ENCODE measurements at places on chromosomes 7 and 10.

DNA sequence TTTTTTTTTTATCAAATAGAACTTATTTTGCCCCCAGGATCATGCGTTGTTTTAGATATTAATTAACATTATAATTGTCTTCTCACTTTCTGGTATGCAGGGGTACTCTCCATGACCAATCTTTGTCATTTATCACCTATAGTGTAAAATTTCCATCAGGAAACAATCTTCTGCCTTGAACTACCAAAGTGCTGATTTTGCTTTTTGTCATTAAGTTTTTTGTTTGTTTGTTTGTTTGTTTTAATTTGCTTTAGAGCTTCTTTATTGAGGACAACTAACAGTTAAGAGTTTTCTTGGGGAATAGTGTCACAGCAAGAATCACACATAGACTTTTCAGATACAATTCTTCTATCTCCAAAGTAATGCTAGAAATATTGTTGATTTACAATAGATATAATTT lies 171.2 kb upstream of the PRPS1L1 start:
- DNase-seq, result no peak

DNA sequence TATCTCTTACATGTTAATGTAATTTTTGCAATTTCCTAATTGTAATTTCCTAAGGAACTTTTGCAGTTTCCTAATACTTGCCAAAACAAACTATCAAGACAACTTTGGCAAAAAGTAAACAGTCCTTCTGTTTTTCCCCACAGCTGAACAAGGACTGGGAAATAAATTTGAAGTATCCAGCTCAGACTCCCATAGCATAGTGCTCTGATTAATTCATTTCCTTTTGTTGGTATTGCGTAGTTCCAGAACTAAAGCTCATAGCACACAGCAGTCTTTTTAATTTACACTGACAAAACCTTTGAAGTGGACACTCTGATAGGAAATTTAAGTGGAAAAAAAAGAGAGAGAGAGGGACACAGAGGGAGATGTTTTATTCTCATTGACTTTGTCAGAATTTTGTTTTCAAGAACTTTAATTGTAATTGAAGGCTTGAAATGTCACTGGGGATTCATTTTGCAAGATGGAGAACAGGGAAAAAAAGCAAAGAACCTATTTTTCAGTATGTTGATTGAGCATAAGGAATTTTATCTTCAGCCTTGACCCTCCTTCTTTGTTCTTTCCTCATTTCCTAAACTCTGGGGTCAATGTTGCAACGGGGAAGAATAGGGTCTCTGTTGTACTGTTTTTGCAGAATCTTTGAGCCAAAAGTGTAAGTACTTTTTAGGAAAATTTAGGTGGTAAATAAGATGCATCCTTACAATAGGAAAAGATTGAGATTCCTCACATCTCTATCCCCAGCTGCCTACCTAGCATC lies 232.2 kb upstream of the NPSR1 start:
- DNase-seq, result no peak

GRCh38 chr10:104472505-104472904 lies 118.9 kb downstream of the CFAP58 start:
- DNase-seq, result no peak

GRCh38 chr7:11228515-11228914 lies 254.8 kb downstream of the PHF14 start:
- no peak for DNase-seq

DNA sequence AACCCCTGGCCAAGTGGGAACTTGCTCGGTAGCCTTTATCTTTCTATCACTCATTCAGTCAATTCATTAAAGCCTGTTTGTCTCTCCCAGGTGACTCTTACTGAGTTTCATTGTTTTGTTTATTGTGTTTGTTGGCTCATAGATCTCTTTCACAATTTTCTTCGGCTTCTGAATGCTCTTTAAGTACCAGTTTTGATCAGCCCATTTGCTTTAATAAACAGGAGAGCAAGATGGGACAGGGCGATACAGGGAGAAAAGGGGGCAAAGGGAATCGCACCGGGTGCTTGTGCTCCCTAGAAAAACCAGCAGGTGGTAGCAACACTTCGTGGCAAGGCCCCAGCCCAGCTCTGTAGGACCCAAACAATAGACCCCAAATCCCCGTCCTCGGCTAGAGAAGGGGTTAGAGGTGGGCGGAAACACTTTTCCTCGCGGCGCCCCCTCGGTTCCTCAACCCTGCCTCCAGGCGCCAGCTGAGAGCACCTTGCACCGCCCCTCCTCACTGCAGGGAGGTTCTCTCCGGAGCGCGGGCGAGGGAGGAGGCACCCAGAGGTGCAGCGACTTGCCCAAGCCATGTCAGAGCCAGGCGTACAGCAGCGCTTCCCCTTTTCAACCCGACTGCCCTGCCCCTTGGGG lies 1.0 kb upstream of the EPHB6 start:
- peak; percentile 70 for DNase-seq

DNA sequence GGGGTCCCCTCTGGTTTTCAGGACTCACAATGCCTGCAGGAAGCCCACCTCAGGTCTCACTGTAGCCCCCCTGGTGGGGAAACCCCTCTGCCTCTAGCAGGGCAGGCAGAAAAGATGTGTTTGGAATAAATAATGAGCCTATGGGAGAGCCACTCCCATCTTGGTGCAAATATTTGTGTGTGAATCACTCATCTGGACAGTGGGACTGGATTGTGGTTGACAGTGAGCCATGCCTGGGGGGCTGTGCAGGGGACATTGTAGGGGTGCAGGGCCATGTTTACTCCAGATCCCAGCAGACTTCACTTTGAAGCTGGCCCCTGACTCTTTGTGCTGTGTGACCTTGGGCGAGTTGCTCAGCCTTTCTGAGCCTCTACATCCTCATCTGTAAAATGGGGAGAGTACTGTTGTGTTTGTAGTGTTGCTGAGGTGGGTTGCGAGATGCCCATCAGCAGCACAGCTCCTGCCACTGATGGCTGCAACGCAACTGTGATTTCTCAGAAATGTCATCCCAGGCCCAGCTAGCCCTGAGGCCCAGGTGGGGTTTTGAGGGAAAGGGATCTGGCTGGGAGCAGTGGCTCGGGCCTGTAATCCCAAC lies 20.7 kb downstream of the GTF2IRD1 start:
- no peak for DNase-seq

GRCh38 chr7:79090543-79090942 lies 362.9 kb downstream of the MAGI2 start:
- DNase-seq, result no peak

GRCh38 chr10:35270100-35270499 lies 66.2 kb upstream of the CCNY start:
- no peak for DNase-seq

GRCh38 chr7:45574669-45575500 lies 717 bp downstream of the ADCY1 start:
- peak; percentile 53 for DNase-seq

- DNase-seq, result no peak
Measured at GRCh38 chr10:93854975-93855374, 38.8 kb upstream of the SLC35G1 start.

DNA sequence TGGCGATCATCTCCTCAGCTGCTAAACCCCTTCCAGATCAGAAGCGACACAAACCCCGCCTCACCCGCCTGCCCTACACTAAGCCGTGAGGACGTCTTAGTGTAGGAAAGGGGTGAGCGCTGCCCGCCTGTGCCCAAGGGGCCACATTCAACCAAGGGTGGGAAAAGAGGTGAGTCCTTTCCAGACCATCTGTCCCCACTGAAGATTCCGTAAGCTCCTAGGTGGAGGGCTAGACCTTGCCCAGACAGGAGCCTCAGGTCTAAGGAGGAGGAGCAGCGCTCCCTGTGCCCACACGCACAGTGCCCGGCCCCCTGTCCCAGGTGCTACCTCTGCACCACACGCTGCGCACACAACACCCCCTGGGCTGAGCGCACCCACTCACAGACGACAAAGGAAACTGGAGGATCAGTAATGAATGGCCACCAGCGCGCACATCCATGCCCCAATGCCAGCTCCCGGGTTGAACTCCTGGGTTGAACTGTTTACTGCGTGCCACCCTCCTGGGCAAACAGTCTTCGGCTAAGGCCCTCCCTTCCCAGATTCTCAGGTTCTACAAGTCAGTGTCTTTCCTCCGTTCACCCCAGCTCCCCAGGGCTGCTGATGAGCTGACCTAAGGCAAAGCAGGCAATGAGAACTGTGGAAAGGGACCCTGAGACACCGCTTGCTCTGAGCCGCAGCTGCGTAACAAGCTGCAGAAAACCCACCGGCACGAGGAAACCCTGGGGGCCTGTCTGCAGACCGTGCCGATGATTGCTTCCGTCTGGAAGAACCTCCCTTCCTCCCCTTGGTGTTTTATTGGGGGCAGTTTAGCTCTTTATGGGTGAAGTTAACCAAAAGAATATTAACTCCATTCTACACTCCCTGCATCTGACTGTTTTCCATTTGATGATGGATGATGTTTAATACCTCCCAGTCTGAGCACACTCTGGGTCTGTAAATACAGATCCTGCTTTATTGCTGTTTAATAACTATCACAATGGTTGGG lies 185.9 kb downstream of the MAD1L1 start:
- no peak for DNase-seq

DNA sequence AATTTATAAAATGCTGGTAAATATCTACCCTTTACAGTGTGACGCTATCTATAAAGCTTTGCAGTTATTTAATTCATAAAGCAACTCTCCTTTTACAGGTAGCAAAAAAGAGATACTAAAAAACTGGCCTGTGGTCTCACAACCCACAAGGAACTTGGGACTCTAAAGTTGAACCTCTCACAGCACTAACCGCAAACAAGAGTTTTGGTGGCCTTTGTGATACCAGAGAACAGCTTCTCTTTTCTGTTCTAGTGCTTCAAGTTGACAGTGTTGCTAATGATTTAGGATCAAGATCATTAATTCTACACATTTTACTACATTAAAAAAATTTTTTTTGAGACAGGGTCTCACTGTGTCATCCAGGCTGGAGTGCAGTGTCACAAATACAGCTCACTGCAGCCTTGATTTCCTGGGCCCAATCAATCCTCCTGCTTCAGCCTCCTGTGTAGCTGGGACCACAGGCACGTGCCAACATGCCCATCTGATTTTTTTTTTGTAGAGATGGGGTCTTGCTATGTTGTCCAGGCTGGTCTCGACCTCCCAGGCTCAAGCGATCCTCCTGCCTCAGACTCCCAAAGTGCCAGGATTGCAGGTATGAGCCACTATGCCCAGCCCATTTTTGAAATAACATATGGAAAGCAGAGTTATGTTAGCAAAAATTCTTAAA lies 56.0 kb upstream of the ST8SIA6 start:
- DNase-seq, result no peak

GRCh38 chr10:114352653-114353298 lies 51.5 kb downstream of the AFAP1L2 start:
- DNase-seq, result no peak

GRCh38 chr10:49179699-49180443 lies 8.3 kb downstream of the TMEM273 start:
- no peak for DNase-seq

DNA sequence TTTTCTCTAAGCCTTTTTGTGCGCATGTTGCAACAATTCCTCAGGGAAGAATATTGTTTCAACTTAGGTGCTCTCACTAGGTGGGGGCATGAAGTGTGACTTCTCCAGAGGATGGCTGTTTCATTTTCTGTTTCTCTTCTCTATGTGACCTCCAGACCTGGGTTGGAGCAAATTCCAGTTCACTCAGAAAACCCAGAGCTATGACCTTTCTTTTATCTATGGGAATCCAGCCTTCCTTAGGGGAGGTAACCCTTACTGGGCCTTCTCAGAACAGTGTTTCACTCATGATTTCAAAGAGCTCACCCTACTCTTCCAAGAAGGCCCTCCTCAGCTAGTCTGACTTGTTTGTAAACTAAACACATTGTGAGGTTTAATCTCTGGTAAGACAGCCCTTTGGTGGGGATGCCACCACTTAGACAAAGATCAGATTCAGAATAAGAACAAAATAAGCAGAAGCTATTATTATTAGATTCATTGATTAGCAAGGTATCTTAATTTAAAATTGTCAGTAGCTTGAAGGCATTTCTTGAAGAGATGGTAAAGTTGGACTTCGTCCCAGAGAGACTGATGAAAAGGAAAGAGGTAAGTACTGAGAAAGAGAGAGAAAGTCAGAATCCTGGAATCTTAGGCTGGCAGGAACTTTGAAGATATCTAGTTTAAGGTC lies 16.6 kb upstream of the TAS2R60 start:
- DNase-seq, result no peak

GRCh38 chr7:129917934-129918333 lies 34.8 kb downstream of the UBE2H start:
- no peak for DNase-seq

DNA sequence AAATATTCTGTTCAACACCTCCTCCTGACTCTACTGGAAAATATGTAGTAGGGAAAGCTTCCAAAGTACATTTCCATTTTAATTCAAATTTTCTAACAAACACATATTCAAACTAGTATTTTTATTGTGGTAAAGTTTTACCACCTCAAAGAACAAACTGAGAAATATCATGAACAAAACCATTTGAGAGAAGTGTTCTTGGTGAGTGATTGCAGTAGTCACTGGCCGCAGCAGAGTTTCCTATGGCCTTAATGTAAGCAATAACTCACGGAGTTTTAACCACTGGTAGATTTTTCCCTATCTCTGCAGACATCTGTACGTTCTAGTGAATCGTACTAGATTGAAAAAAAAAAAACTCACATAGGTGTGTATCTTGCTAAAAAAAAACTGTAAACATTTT lies 487.0 kb upstream of the FZD8 start:
- DNase-seq, result no peak

DNA sequence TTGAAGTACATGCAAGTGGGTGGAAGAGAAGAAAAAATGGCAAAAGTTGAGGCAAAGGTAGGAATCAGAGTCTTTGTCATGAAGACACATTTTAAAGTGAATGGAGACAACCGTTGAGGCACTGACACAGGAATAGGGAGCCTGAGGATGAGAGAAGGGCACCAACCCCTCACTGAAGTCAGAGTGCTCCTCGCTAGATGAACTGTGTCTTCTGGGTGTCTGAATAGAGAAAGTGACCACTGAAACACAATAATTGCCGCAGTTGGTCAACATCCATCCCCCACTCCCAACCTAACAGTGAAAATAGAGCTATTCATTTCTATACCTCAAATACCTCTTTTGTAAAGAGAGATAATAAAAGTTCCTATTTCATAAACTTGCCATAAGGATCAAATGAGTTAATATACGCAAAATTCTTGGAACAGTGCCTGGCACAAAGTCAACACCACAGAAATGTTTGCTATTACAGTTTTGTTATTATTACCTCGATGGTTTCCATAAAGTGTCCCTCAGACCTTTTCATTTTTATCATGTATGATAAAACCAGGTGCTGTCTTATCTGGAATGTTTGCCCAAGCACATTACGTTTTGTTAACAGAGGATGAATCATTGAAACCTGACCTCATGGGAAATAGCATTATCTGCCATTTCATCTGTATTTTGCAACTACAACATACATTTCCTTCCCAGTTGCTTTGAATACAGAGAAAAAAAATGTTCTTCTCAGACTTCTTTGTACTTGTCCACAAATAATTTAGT lies 61.8 kb upstream of the SP4 start:
- peak; percentile 72 for DNase-seq

DNA sequence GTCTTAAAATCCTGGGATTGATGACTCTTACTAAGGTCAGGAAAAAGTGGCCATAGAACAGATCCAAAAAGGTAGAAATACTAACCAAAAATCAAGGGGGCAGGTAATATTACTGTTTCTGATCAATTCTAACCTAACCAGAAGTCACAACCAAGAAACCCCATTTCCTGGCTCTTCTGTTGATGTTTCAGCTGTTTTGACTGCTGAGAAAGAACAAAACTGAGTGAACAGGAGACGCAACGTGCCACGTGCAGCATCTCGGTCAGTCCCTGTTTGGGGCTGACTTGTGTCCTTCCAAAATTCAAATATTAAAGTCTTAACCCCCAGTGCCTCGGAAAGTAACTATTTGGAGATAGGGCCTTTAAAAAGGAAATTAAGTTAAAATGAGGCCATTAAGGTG lies 56.8 kb downstream of the JAZF1 start:
- DNase-seq, result no peak

Measured in NCI-H1930 (cell line).